H1 (cell line): ENCODE measurements at places on chromosomes 16 and 17. TPM values are rescaled to one million over a fixed set of nuclear protein-coding genes. Genes with fewer than 3 reads are reported as not detected.

DNA sequence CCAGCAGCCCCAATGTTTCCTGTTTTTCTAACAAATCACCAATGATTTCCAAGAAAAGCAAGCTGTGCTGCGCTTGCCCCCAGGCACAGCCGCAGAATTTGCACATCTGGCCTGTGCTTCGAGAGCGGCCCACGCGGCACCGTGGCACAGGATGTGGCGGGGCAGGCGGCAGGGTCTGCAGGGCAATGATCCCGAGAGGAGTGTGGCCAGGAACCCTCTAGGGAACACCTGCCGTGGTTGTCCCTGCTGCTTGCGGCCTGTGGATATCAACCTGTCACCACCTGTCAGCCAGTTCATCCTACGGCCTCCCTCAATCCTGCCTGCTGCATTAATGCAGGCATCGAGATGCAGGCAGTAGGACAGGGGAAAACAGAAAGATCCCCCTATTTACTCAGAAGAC lies 24.0 kb downstream of the PIK3R5 start:
- H3K4me1 ChIP-seq = peaks cover 6% of the 10 kb centered on the region; the same call in 1 of the 2 replicates
- H3K4me3 ChIP-seq = no peak overlapping the region
- H3K27ac ChIP-seq = no peak overlapping the region
- H3K36me3 ChIP-seq = no peaks in the 10 kb centered on the region
- DNase-seq = no peak
- H3K27me3 ChIP-seq = no peaks in the 10 kb centered on the region

DNA sequence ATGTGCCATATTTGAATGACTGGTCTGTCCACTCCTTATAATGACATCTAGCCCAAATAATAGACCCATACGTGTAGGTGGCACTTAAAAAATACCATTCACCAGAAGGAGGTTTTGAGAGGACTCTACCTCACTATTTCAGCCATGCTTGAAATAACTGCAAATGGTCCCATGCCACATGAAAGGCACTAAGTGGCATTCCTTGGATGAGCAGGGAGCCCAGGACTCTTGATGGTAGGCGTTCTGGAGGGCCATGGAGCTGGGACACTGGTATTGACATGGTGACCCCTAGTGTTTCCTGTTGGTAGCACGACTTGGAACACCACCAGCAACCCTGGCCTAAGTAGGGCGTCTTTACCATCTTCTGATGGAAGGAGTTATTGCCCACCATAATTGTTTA lies 148.7 kb upstream of the ZFHX3 start:
- H3K27ac ChIP-seq = no peak overlapping the region
- no peaks in the 10 kb centered on the region; the same call in 1 of the 2 replicates for H3K4me1 ChIP-seq
- DNase-seq = peak; percentile 74

- H3K4me3 ChIP-seq = no peak overlapping the region
- H3K36me3 ChIP-seq = no peaks in the 10 kb centered on the region
These were observed 16.4 kb downstream of the RARA start for GRCh38 chr17:40325156-40326013.

GRCh38 chr16:46787909-46788308 lies 39.8 kb upstream of the MYLK3 start:
- no peaks in the 10 kb centered on the region for H3K27me3 ChIP-seq
- no peak overlapping the region for H3K4me3 ChIP-seq
- no peaks in the 10 kb centered on the region for H3K36me3 ChIP-seq

DNA sequence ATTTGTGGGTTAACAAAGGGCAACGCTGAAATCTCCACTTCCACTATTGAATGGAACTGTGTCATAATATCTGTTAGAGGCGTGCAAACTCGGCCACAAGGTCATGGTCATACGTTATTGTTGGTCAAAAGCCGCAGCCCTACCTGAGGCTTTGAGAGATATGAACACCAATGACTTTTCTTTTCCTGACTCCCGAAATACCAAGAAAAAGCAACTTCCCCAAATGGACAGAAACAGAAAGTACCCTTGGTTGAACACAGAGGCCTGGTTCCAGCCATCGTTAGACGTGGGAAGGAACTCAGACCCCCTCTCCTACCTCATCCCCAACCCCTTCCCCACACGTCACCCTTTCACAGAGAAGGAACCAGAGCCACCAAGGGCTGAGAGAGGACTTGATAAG lies 1.4 kb upstream of the PIK3R5 start:
- no peaks in the 10 kb centered on the region for H3K4me1 ChIP-seq
- H3K27me3 ChIP-seq = peaks cover 11% of the 10 kb centered on the region
- no peaks in the 10 kb centered on the region for H3K36me3 ChIP-seq
- no peak overlapping the region for H3K4me3 ChIP-seq
- H3K27ac ChIP-seq = no peak overlapping the region
- no peak for DNase-seq

GRCh38 chr17:10875430-10875851 lies 37.6 kb upstream of the PIRT start:
- H3K27me3 ChIP-seq = no peaks in the 10 kb centered on the region
- H3K4me3 ChIP-seq = no peak overlapping the region
- no peaks in the 10 kb centered on the region for H3K36me3 ChIP-seq

- H3K4me1 ChIP-seq = no peaks in the 10 kb centered on the region
- H3K4me3 ChIP-seq = no peak overlapping the region
- H3K27me3 ChIP-seq = no peaks in the 10 kb centered on the region
- H3K27ac ChIP-seq = no peak overlapping the region
These were observed 36.6 kb downstream of the CCDC42 start for GRCh38 chr17:8708025-8708461.

DNA sequence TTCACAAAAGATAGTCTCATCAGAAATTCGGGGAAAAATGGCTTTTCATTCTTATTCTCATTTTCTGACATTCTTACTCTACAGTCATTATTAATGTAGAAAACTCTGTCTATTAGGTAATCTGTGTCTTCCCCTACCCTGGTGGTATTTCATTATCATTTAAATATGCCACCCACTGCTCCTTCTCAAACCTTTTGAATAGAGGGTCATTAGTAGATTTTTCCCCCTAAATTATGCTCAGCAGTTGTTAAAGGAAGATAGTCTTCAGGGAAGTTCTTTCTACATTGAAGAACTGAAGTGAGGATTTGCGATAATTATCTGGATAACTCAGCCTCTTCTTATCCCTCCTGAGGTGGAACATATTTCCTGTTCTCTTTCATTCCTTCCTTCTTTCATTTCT lies 989.5 kb upstream of the RBFOX1 start:
- H3K27ac ChIP-seq = peak overlapping the region; percentile 2; the same call in 1 of the 2 replicates
- no peaks in the 10 kb centered on the region for H3K36me3 ChIP-seq
- no peak for DNase-seq
- H3K4me1 ChIP-seq = peaks cover 31% of the 10 kb centered on the region
- H3K4me3 ChIP-seq = no peak overlapping the region
- no peaks in the 10 kb centered on the region for H3K27me3 ChIP-seq

- DNase-seq = no peak
- no peaks in the 10 kb centered on the region for H3K4me1 ChIP-seq
- peak overlapping the region; percentile 97 for H3K4me3 ChIP-seq
- peaks cover 18% of the 10 kb centered on the region for H3K36me3 ChIP-seq
These were observed 694 bp downstream of the MRPL27 start for GRCh38 chr17:50372222-50372757.

SLC6A2 gene
- 0.40 TPM in 1 of 2 replicates, not detected in the other for total RNA-seq

DNA sequence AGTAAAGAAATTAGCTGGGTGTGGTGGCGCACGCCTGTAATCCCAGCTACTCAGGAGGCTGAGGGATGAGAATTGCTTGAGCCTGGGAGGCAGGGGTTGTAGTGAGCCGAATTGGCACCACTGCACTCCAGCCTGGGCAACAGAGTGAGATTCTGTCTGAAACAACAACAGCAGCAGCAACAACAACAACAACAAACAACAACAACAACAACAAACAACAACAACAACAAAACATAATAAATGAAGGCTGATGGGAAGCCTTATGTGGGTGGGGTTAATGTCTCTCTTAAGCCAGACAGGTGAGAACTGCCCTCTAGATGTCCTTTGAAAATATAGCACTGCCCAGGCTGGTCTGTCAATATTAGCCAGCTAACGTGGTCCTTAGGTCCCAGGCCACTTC lies 107.3 kb downstream of the MSI2 start:
- H3K4me3 ChIP-seq = no peak overlapping the region
- H3K36me3 ChIP-seq = no peaks in the 10 kb centered on the region
- H3K27ac ChIP-seq = no peak overlapping the region
- DNase-seq = no peak

DNA sequence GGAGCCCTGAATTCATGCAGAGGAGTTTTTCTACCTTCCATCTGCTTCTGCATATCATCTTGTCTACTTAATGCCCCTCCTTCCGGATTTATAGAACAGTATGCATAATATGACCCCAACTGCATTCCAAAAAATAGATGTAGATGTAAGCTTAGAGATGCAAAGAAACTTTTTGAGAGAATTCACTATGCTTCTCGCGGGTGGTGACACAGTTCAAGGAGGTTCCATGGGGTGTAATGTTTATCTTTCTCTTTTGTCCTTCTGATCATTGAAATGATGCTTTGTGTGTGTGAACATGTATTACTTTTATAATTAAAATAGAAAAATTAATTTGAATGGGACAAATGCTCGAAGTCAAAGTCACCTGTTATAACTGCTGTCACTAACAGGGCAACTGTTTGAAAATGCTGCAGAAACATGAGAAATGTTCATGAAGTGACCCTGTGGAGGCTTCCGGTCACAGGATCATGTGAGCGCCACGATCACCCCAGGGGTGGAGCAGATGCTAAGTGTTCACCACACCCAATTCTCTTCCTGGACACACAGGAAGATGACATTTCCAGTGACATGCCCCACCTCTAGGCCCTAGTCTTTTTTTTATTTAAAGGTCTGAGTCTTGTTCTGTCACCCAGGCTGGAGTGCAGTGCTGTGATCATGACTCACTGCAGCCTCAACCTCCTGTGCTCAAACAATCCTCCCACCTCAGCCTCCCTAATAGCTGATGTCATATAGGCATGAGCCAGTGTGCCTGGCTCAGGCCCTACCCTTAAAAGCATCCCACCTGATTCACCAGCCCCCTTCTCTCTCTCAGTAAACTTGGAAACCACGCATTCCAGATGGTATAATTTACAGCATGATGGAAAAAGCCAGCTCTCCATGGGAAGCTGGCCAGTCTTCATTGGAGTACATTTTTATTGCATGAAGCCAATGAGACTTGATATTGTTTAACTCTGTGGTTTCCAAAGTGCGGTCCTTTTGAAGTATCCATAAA lies 21.0 kb upstream of the AGRP start:
- DNase-seq = no peak
- no peak overlapping the region for H3K4me3 ChIP-seq
- H3K36me3 ChIP-seq = no peaks in the 10 kb centered on the region
- no peaks in the 10 kb centered on the region; the same call in none of the 2 replicates for H3K27me3 ChIP-seq
- no peaks in the 10 kb centered on the region for H3K4me1 ChIP-seq
- H3K27ac ChIP-seq = no peak overlapping the region

- DNase-seq = no peak
- no peaks in the 10 kb centered on the region for H3K4me1 ChIP-seq
- H3K27me3 ChIP-seq = no peaks in the 10 kb centered on the region
- H3K4me3 ChIP-seq = no peak overlapping the region
These were observed 106.2 kb downstream of the PHKB start for GRCh38 chr16:47567321-47567720.

CACNG5 gene
- total RNA-seq = 1.3 and 2.2 TPM in 2 replicates

DNA sequence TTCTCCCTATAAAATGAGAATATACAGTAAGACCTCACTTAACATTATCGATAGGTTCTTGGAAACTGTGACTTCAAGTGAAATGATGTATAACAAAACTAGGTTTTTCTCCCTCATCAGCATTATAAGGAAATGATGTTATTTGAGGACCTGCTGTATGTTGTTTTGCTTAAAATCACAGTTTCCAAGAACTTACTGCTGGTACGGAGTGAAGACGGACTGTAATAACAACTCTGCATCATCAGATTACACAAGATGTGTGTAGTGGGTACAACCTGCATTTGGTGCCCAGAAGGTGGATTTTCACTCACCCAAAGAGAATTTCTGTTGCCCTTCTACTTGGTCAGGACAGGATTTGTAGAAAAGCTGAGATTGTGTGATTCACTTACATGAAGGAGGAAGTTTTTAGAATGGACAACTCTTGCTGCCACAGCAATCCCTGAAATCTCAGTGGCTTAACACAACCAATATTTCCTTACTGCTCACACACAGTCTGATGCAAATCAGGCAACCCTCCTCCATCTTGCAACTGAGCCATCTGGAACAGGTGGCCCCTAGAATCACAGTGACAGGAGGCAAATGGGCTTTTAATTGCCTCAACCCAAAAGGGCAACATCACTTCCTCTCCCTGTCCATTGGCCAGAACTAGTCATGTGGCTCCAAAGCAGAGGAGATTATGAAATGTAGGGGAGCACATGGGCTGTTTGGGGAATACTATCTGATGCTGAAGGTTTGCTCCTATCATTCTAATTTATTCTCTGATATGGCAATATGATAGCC lies 67.6 kb upstream of the CACNG5 start:
- H3K4me1 ChIP-seq = no peaks in the 10 kb centered on the region
- no peak for DNase-seq
- H3K27me3 ChIP-seq = no peaks in the 10 kb centered on the region
- H3K27ac ChIP-seq = no peak overlapping the region
- H3K36me3 ChIP-seq = no peaks in the 10 kb centered on the region

DNA sequence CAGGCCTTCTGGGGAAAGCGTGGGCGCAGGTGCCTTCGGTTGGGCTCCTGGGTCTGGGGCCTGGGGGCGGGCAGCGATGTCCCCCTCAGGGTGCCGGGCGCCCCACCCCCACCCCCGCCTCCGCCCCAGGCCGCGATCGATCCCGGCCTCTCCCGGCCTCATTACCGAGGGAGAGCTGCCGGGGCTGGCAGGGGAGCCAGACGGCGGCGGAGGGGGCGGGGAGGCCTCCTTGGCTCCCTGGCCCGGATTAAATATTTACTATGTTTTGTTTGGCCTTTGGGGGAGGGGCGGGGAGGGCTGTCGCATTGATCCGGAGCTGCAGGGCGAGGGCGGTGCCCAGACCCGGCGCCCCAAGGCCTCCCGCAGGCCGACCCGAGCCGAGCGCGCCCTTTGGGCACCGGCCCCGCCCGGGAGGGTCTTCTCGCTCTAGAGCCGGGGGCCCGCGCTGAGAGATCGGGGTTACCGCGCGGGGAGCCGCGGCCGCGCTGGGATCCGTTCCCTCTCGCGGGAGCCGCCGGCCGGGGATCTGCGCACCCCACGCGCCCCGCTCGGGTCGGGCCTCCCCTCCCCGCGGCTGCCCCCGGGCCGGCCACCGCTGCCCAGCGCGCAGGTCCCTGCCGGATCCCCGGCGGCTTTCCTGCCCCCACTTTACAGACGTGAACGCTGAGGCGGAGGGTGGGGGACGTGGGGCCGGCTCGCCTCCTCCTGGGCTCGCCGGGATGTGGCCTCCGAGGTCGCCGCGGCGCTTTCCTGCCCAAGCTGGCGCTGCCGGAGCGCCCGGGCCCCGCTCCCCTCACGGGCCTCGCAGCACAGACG lies 27.0 kb downstream of the RTN4RL1 start:
- H3K4me3 ChIP-seq = peak overlapping the region; percentile 35
- no peak for DNase-seq
- H3K27ac ChIP-seq = no peak overlapping the region
- no peaks in the 10 kb centered on the region for H3K36me3 ChIP-seq
- peaks cover 18% of the 10 kb centered on the region for H3K27me3 ChIP-seq

GRCh38 chr16:8623634-8624033 lies 2.1 kb downstream of the METTL22 start:
- H3K4me1 ChIP-seq = no peaks in the 10 kb centered on the region; the same call in 1 of the 2 replicates
- no peaks in the 10 kb centered on the region for H3K27me3 ChIP-seq
- DNase-seq = no peak
- no peak overlapping the region for H3K4me3 ChIP-seq

SLC13A2 gene
- not detected in 2 replicates for total RNA-seq

- H3K4me1 ChIP-seq = no peaks in the 10 kb centered on the region
- H3K4me3 ChIP-seq = no peak overlapping the region
- no peak for DNase-seq
These were observed 3.5 kb upstream of the CES4A start for GRCh38 chr16:66984892-66985311.
